ENCODE measurements at places on chromosomes 7 and 10.

- no peak for DNase-seq
Observed at GRCh38 chr10:43287056-43288007, 20.5 kb upstream of the RASGEF1A start.

- DNase-seq: no peak
Observed at GRCh38 chr7:118511146-118511545, 286.6 kb downstream of the ANKRD7 start.

GRCh38 chr10:74738985-74739567 lies 87.3 kb upstream of the KAT6B start:
- no peak for DNase-seq

- DNase-seq: no peak
Observed at GRCh38 chr7:100753750-100754149, 20.4 kb downstream of the ZAN start.
